K562 (cell line): ENCODE measurements at places on chromosomes 2 and 18. TPM values are rescaled to one million over a fixed set of nuclear protein-coding genes. Genes with fewer than 3 reads are reported as not detected.

The ARHGAP28 gene
- 5.2 and 6.1 TPM in 2 replicates for total RNA-seq

The RAB17 gene
- total RNA-seq, result 0.13 and 0.16 TPM in 2 replicates

The IL37 gene
- not detected in 2 replicates for total RNA-seq

The SPC25 gene
- total RNA-seq, result 53.4 and 62.3 TPM in 2 replicates

The ECEL1 gene
- total RNA-seq, result 0.09 TPM in 1 of 2 replicates, not detected in the other

The TRIM43 gene
- total RNA-seq, result not detected in 2 replicates

DNA sequence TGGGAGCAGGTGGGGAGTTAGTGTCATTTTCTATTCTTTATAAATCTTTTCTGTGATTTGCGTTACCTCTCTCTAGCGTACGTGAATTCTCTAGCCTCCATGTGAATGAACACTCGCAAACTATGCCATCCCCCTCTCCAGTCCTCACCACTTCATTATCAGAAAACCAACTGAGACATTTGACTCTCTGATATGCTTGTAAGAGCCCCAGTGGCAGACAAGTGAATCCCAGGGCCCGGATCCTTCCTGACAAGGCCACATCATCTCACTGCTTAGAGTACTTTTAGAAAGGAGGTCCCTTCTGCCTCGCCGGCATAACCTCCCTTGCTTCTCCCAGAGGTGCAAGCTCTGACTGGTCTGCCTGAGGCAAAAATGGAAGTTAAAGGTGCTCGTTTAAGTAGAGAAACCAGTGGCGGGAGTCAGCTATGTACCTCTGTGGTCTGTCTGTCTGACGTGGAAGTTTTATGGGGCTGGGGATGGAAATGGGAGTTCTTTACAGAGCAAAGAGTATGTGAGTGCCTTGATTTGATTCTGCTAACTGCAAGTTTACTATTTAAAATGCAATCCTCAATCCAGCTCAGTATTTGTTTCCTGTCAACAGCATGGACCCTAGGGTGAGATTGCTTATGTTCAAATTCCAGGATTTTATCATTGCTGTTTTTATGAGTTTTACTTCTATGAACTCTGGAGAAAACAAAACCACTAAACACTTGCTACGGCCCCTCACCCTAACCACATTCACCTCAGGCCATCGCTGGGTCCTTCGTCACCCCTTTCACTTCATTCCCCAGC, 114.9 kb upstream of the MSTN start:
- DNase-seq, result no peak

DNA sequence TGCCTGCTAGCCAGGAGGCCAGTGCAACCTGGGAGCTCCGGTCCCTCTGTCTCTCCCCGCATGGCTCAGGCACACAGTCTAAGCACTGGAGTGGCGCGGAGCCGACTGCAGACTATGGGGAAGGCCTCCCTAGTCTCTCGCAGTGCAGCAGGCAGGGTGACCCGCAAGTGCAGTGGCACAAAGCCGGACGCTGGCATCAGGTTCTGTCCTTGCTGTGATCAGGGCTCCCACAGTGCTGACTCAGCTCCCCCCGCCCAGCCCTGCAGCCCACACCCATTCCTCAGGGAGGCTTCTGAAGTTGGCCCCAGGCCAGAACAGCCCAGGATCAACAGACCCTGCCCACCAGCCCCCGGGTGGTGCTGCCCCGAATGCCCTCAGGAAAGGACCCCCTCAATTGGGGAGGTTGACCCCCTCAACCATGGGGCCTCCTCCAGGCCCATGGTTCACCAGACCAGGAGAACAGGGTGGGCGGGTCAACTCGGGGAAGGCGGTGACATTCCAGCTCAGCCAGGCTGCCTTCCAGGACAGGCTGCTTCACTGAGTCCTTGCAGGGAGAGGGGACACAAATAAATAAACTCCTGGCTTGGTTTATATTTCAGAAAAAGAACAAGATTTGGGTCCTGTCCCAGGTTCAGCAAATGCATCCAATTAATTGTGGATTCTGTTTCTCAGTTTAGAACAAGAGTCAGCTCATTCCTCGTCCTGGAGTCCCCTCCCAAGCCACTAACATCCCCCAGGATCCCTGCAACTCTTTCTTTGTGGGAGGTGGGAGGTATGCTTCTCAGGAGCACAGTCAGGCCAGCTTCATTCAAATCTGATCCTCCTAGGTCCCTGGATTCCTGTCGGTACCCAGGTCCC, 12.2 kb downstream of the BIN1 start:
- DNase-seq, result no peak

- DNase-seq, result no peak
These were observed 103.9 kb downstream of the SLC8A1 start for GRCh38 chr2:40348038-40348437.

DNA sequence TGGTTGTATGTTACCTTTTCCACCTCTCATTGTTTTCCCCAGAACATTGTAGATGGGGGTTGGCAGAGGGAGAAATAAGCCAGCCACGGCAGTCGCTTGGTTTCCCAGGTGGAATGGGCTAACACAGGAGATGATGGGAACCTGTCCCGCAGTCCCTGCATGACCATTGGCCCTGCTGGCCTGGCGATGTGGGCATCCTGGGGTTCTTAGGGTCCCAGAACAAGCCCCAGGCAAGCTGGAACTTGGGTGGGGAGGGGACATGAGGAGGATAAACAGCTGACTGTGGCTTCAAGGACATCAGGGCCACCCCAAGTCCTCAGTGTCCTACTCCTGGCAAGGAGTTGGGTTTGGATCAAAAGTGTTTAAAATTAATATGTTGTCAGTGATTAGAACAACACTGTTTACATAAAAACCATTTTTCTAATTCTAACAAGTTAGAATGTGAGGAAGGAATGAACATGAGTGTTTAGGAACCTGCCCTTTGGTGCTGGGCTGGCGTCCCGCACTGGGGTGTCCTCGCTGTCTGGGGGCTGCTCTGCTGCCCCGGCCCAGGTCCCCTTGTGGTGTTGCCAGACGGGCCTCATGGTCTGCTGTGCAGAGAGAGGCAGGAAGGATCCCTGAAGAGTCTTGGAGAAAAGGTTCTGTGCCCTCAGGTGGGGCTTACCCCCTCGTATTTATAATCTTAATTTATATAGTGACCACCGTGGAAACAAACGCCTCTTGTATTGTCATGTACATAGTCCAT, 95.1 kb downstream of the USP40 start:
- no peak for DNase-seq

DNA sequence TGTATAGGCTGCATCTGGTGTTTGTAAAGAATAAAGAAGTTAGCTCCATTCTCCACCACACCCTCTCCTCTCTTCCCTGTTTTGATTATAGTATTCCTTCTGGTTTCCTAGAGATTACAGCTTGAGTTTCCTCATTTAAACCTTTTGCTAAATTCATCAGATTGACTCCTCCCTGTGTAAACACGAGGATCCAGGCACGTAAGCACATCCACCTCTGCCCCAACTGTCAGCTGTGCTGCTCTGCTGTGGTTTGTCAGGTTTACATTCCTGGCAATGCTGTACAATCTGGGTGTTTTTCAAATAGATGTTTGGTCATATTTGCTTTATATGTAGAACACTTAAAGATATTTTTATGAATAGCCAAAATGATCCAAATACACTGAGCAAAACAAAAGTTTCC, 302.8 kb downstream of the PTGR3 start:
- DNase-seq, result no peak

- peak; percentile 48 for DNase-seq
These were observed 9.3 kb upstream of the LRRC30 start for GRCh38 chr18:7221424-7222155.

DNA sequence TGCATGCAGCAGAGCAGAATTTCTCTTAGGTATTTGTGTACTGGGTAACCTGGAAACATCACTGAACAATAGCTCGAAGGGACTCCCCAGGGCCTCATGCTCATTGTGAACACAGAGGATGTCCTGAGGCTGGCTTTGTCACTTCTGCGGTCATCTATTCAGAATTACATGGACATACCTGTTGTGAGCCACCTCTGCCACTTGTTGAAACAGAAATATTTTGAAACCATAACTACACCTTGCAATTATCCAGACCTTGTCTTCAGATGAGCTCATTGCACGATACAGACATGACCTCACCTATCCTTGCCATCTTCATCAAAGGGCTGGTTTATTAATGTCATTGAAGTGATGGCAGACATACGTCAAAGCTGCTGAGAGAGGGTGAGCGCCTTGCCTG, 23.4 kb upstream of the CREG2 start:
- DNase-seq, result no peak

- DNase-seq, result no peak
These were observed 14.2 kb upstream of the RAB27B start for GRCh38 chr18:54813977-54814565.

- no peak for DNase-seq
These were observed 302.1 kb downstream of the ARHGAP15 start for GRCh38 chr2:143431316-143431715.

DNA sequence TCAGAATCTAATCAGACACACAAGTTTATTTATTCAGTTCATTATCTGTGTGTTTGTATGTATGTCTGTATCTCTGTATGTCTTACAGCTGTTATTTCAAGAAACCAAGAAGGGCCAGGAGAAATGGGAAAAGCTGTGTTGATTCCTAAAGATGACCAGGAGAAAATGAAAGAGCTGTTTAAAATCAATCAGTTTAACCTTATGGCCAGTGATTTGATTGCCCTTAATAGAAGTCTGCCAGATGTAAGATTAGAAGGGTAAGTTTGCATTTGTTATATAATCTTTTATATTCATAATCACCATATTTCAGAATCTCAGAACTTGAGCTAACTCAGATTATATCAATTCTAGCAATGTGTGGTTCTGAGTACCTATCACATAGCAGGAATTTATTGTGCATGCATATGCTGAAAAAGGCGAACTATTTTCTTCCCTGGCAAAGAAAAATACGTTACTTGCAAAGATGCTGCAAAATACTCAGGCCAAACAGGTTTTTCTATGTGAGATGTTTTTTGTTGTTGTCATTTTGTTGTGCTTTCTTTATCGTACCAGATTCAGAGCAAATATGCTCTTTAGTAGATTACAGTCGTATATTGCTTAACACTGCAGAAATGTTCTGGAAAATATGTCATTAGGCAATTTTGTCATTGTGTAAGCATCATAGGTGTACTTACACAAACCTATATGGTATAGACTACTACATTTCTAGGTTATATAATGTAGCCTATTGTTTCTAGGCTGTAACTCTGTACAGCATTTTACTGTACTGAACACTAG, 268.7 kb downstream of the GALNT13 start:
- no peak for DNase-seq

- DNase-seq, result no peak
These were observed 13.3 kb downstream of the RIF1 start for GRCh38 chr2:151422917-151423439.

DNA sequence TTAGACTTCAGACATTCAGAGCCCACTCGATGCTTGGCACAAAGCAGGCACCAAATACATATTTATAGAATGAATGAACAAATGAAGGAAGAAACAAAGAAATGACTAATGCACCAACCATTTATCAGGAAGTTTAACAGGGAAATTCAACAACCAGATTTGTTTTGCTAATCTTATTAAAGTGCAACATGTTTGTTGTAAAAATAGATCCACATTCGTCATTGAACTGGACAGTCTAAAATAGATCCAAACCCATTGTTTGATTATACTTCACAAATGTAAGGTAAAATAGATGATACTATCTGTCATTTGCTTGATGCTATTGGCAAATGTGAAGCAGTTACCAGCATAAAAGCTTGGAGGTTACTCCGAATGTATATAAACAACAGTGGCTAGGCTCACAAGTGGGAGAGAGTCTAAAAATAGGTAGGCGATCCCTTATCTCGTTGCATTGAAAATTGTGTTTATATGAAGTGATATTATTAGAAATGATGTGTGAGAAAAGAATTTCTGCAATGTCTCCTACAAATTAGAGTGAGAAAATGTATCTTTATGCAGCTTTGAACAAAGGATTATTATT, 246.2 kb downstream of the NEDD4L start:
- no peak for DNase-seq

- DNase-seq, result no peak
These were observed 236.9 kb downstream of the LDLRAD4 start for GRCh38 chr18:13455471-13455870.

GRCh38 chr2:45930396-45930792, 278.9 kb downstream of the PRKCE start:
- DNase-seq, result no peak

GRCh38 chr2:239531456-239532241, 130.8 kb upstream of the HDAC4 start:
- no peak for DNase-seq

- no peak for DNase-seq
These were observed 274.0 kb upstream of the FIGN start for GRCh38 chr2:164009756-164010337.

DNA sequence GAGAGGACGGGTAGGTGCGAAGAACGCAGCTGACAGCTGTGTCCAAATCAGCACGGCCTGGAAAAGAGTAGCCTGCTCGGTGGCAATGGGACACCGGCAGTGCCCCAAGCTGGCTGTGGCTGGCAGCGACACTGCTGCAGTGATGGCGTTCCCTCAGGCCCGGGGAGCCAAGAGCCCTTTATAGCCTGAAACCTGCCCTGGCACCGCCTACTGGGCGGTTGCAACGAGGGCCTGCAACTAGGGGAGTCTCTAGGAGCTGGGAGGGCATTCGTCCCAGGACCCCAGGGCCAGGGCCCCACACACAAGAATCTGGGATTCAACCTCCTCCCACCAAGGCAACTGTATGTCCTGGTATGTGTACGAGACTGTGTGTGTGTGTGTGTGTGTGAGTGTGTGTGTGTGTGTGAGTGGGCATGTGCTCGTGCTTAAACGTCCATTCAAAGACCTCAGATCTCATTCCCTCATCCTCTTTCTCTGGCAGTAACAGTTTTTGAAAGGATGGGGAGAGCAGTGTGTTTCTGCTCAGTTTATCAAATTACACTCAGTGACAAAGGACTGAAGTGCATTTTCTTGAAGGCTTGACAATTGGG, 6.8 kb upstream of the CYP26B1 start:
- DNase-seq, result no peak

DNA sequence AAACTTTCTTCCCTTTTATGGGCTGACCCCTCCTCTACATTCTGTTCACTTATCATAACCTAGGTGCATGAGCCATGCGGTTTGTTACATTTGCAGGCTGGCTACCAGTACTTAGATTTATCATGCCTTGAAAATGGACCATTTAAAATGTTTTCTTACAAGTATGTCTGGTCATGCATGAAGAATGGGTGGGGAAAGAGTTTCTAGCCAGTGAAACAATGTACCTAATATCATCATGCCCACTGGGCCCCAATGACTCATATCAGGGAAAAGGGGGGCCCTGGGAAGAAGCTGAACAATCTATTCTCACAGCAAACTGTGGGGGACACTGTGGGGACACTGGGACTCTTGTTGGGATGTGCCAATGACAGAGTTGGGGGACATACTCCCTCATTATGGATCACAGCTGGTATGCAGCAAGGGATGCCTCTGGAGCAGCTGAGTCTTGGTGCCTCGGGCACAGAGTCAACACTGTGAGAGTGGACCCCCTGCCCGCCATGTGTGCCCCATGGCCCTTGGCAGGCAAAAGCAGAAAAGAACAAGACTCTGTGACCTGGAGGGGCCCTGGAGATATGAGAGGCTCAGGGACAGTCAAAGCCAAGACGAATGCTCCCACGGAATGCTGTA, 156.3 kb downstream of the ZNF516 start:
- DNase-seq, result no peak
